ENCODE measurements at places on chromosomes 16 and 17. TPM values are rescaled to one million over a fixed set of nuclear protein-coding genes. Genes with fewer than 3 reads are reported as not detected.

DNA sequence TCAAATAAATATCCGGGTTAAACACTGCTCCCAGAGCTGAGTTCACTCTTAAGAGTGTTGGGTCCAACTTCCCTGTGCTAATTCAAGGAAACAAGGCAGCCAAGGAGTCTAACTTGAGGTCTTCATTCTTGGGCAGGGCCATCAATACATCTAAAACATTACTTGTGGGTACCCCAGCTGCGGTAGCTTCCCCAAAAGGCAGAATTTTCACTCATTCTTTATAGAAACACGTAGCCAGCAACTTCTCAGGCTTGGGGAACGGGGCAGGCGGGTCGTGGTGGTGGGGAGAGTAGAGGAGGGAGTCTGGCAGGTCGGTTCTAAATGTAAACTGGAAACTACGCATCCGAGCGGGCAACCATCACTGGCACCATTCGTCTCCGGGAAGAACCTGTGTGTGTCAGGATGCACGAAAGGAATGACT, 666 bp upstream of the METTL9 start:
- H3K36me3 ChIP-seq, result peaks cover 2% of the 10 kb centered on the region
- H3K27me3 ChIP-seq, result no peaks in the 10 kb centered on the region
- peak; percentile 26 for DNase-seq
- H3K4me3 ChIP-seq, result peak overlapping the region; percentile 88

DNA sequence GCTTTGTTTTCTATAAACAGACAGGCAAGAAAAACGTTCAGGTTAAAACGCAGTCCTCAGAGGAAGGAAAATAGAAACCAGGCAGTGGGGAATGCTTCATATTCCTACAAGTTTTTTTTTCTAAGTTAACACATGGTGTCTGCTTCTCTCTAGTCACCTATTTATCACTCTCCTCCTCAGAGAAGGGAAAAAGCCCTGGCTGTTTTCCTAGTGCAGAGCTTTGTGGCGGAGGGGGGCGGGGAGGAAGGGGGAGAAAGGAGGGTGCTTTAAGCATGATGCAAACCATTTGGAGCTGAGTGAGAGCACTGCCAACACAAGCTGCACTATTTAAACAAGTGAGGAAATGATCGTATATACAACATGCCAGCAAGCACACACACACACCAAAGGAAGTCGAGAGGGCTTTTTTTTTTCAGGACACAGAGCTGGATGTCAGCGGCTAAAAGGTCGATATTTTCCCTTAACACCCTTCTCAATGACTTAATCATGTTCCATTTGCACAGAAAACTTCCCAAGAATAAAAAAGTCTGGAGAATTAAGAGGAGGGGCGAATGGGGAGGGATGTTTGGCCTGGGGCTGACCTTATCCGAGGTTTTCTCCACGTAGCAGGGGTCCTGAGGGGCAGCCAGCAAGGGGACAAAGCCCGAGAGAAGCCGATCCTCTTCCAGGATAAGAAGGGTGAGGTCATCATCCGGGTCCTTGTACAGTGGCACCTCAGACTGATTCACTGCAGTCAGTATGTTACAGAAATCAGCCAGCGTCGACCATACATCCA, 117.4 kb downstream of the HIC1 start:
- H3K27ac ChIP-seq, result no peak overlapping the region
- no peak overlapping the region for H3K4me3 ChIP-seq
- DNase-seq, result no peak
- no peaks in the 10 kb centered on the region for H3K4me1 ChIP-seq
- no peaks in the 10 kb centered on the region for H3K27me3 ChIP-seq

DNA sequence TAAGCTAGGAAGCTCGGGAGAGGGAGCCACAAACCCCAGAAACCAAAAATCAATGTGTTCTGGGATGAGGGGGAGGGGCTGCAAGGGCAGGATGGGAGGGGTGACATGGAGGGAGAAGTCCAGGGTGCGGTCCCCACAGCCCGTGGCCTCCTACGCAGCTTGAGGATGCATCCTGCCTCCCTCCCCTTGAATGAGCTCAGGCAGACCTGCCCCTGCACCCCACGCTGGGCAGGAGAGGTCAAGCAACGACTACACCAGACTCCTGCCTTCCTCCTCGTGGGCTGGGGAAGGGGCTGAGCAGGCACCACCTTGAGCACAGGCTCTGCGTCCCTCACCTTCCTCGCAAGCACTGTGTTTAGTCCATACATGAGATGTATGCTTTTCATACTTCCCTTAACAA, 3.9 kb downstream of the ANKRD13B start:
- no peak for DNase-seq
- no peaks in the 10 kb centered on the region for H3K27me3 ChIP-seq
- H3K36me3 ChIP-seq, result no peaks in the 10 kb centered on the region
- H3K4me1 ChIP-seq, result peaks cover 42% of the 10 kb centered on the region
- H3K4me3 ChIP-seq, result no peak overlapping the region

- H3K27me3 ChIP-seq, result no peaks in the 10 kb centered on the region
- DNase-seq, result peak; percentile 44
- peak overlapping the region; percentile 72 for H3K4me3 ChIP-seq
- H3K27ac ChIP-seq, result peak overlapping the region; percentile 47
- H3K4me1 ChIP-seq, result peaks cover 49% of the 10 kb centered on the region
Observed at GRCh38 chr16:12458591-12459358, 344.9 kb downstream of the CPPED1 start.

GRCh38 chr17:73701701-73702100, 57.5 kb upstream of the SDK2 start:
- H3K36me3 ChIP-seq, result no peaks in the 10 kb centered on the region
- H3K27me3 ChIP-seq, result no peaks in the 10 kb centered on the region
- H3K27ac ChIP-seq, result no peak overlapping the region

DNA sequence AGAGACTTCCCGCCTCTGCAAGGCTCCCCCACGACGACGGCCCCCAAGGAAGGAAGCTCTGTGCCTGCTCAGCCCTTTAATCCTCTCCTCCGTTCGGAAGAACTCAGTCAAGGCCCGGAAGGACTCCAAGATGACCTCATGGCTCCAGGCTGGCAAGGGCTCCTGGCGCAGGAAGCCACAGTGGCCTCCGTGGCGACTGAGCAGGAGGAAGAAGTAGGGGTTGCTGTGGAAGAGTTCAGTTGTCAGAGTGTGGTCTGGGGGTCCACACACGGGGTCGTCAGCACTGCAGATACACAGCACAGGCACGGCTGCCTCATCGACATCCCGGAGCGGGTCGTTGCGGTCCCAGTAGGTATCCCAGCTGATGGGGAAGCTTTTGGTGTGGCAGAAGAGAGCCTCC, 4.2 kb downstream of the ABHD15 start:
- no peaks in the 10 kb centered on the region for H3K27me3 ChIP-seq
- no peak overlapping the region for H3K4me3 ChIP-seq
- peaks cover 37% of the 10 kb centered on the region for H3K4me1 ChIP-seq
- no peak overlapping the region for H3K27ac ChIP-seq

GRCh38 chr16:68284847-68285246, 20.5 kb downstream of the SLC7A6 start:
- H3K4me1 ChIP-seq, result peaks cover 96% of the 10 kb centered on the region
- H3K4me3 ChIP-seq, result peak overlapping the region; percentile 48
- H3K27me3 ChIP-seq, result no peaks in the 10 kb centered on the region
- peak overlapping the region; percentile 95 for H3K27ac ChIP-seq

GRCh38 chr16:46828943-46829342, 2.0 kb downstream of the C16orf87 start:
- H3K36me3 ChIP-seq, result peaks cover 6% of the 10 kb centered on the region
- no peak for DNase-seq
- H3K4me3 ChIP-seq, result peak overlapping the region; percentile 96
- peak overlapping the region; percentile 100 for H3K27ac ChIP-seq
- peaks cover 51% of the 10 kb centered on the region for H3K4me1 ChIP-seq

GRCh38 chr16:56197192-56197992, 6.1 kb downstream of the GNAO1 start:
- no peaks in the 10 kb centered on the region for H3K36me3 ChIP-seq
- peaks cover 20% of the 10 kb centered on the region for H3K4me1 ChIP-seq
- DNase-seq, result no peak
- peaks cover 51% of the 10 kb centered on the region for H3K27me3 ChIP-seq

The DHRS13 gene
- total RNA-seq, result 21.3 TPM

Data from activated T-cell treated with anti-CD3 and anti-CD28 coated beads, Interleukin-2, amount 50 U/mL, for 72 hours (primary cell).